ENCODE measurements at places on chromosomes 16 and 17.
A peak's percentile ranks its signal among the peaks of the same experiment; 100 is the strongest.

GRCh38 chr16:10196999-10197398, 14.8 kb upstream of the GRIN2A start:
- DNase-seq: no peak

DNA sequence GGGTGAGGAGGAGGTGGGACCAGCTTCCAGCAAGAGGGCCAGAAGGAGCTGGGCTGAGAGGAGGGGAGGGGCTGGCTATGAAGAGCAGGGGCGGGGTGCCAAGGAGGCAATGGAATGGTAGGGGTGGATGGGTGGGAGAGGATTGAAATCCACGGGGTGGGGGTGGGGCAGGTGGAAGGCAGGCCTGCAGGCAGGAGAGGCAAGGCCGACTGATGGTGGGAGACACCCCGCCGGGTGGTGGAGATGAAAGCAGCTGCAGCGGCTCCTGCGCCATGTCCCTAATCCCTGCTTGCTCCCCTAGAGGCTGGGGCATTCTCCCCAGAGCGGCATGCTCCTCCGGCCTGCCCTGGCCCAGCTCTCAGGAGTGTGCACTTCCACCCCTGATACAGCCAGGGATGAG, 27.8 kb upstream of the TAC4 start:
- no peak for DNase-seq

GRCh38 chr17:81806461-81807209, 2.7 kb downstream of the GCGR start:
- no peak for DNase-seq

DNA sequence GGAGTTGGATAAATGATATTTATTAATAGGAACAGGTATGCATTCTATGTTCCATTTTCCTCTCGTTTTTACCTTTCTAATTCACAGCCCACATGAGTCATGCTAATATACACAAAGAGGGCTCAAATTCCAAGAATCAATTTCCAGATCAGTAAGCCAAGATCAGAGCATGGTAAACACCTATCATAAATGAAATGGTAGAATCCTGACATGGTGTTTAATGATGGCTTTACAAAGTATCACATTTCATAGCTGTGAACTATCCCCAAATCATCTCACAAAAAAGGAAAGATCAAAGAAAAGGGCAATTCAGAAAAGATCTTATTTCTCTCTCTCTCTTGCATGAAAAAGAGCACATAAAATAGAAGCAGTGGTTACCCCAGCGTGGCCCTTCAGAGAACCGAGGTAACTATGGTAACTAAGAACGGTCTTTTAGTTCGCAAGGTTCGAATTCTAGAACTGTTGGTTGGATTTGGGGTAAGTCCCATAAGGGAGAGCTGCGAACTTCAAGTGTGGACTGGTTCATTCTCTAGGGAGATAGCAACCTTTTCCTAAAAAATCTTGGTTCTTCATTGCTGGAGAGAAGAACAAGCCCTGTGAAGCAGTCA, 73.0 kb downstream of the MARCHF10 start:
- no peak for DNase-seq

- DNase-seq: no peak
Measured at GRCh38 chr17:4490109-4490591, 8.5 kb upstream of the SPNS2 start.

DNA sequence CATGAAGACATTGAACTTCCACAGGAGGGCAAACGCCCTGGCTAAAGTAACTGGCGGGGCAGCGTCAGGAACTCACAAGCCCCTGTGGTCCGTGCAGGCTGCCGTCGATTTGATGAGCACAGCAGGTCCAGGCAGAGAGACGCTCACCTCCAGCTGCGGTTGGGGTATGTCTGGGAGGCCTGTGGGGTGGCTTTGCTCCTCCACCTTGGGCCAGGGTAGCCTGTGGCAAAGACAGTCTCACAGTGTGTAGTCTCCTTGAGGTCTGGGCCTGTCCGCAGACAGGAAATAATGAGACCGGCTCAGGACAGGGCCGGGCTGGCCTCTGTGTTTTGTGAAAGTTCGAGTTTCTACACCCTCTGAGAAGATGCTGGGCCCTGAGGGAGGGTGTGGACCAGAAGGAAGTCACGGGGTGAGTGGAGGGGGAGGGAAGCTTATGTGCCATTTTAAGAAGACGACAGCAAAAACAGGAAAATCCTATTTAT, 103.3 kb downstream of the METRNL start:
- no peak for DNase-seq

DNA sequence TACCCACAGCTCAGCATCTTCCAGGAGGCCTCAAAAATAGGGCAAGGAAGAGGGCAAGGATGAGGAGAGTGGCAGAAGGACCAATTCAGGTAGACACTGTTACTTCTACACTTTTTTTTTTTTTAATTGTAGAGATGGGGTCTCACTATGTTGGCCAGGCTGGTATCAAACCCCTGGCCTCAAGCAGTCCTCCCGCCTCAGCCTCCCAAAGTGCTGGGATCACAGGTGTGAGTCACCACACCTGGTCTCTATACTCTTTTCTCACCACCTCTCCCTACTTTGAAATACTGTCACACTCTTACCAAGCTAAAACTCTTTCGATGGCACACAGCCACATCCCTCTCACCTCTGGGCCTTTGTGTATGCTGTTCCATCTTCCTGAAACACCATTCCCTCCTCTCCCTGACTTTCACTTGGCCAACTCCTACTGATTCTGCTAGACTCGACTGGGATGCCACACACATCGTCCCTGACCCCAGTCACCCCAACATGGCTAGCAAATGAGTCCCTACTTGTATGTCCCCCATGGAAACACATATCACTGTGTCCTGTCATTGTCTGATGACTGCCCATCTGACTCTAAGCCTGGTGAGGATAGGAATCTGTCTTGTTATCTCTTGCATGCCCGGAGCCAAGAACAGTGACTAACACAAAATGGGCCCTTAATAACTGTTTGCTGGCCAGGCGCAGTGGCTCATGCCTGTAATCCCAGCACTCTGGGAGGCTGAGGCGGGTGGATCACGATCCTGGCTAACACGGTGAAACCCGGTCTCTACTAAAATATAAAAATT, 7.2 kb upstream of the SLC43A2 start:
- no peak for DNase-seq

DNA sequence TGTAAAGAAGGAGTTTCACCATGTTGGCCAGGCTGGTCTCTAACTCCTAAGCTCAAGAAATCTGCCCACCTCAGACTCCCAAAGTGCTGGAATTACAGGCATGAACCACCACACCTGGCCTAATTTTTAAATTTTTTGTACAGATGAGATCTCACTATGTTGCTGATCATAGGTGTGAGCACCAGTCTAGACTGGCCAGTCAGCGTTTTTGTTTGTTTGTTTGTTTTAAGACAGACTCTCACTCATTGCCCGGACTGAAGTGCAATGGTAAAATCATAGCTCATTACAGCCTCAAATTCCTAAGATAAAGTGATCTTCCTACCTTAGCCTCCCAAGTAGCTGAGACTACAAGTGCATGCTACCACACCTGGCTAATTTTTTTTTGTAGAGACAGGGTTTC, 38.0 kb upstream of the TAOK1 start:
- no peak for DNase-seq

DNA sequence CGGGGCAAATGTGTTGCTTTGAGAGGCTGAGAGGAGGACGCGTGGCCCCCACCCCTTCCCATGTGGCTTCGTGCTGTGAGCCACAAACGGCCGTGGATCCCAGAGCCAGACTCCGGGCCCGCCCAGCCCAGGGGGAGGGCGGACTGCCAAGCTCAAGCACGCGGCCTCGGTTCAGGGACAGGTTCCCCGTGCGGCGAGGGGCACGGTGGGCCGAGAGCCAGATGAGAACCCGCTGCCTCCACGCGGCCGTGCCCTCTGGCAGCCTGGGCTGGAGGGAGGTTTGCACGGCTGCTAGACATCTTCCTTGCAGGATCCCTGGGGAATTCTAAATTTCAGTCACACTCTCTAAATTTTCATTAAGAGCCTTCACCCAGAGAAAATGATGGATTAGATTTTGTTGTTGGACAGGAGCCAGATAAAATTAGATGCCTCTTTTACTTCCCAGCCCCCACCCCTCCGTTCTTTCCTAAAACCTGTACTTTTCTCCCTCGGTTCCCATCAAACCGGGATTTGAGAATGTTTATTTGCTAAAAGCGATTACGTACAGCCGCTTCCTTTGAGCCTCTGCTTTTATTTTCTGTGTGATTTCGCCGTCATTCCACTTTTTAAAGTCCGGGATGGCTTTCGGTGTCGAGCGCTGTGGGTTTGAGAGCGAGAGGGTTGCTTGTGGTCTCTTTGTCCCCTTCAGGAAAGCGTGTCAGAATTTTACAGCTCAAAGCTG, 25.0 kb upstream of the GNG13 start:
- DNase-seq: peak; percentile 14

DNA sequence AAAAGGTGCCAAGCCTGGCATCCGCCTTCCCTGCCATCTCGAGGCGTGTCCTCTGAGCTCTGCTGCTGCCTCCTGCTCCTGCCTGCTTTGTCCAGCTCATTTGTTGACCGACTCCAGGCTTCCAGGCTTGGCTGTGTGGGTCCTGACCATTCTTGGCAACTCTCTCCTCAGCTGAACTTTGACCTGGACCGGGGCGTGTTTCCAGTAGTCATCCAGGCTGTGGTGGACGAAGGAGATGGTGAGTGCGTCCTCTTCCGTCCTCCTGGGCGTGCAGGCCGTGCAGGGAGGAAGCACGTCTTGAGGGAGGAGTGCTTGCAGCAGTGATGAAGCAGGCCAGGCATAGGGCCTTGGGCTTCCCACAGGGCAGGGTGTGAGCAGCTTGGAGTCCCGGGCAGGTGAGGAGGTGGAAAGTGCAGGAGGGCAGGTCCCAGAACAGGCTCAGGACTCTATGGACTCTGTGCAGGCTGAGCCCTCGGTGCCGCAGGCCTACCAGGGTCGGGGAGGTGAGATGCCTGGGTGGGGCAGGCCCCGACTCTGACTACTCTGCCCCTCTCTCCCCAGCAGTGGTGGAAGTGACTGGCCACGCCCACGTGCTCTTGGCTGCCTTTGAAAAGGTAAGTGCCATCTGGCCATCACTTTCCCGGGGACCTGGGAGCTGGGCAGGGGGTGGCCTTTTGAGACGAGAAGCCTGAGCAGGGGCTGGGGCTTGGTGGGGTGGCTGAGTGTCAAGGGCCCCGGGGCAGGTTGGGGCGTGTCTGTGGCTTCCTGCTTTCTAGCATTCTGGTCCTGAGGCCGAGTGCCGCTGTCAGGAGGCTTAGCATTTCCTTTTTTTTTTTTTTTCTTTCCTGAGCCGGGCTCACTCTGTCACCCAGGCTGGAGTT, 28.6 kb upstream of the NUDT16L1 start:
- no peak for DNase-seq

- DNase-seq: peak; percentile 4
Measured at GRCh38 chr17:40345161-40345993, 19.2 kb downstream of the GJD3 start.

DNA sequence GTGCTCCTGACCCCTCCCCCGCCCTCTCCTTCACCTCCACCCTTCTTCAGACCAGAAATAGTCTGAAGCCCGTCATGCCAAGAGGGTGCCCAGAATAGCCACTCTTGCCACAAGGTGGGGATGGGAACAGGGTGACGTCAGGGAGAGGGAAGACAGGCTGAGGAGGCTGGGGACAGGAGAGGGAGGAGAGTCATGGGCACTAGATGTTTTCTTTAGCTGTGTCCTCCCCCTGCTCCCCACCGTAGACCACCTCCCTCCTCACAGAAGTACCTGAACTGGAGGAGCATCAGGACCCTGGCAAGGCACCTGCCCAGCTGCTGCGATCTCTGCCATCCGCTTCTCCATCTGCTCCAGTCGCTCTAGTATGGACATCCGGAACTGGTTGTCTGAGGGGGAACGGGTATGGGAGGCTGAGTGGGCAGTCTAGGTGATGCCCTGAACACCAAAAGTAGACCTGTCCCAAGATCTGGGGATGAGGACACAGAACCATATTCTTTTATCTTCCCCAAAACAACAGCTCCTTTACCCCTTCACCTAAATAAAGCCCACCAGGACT, 6.6 kb upstream of the SPAG7 start:
- DNase-seq: no peak

DNA sequence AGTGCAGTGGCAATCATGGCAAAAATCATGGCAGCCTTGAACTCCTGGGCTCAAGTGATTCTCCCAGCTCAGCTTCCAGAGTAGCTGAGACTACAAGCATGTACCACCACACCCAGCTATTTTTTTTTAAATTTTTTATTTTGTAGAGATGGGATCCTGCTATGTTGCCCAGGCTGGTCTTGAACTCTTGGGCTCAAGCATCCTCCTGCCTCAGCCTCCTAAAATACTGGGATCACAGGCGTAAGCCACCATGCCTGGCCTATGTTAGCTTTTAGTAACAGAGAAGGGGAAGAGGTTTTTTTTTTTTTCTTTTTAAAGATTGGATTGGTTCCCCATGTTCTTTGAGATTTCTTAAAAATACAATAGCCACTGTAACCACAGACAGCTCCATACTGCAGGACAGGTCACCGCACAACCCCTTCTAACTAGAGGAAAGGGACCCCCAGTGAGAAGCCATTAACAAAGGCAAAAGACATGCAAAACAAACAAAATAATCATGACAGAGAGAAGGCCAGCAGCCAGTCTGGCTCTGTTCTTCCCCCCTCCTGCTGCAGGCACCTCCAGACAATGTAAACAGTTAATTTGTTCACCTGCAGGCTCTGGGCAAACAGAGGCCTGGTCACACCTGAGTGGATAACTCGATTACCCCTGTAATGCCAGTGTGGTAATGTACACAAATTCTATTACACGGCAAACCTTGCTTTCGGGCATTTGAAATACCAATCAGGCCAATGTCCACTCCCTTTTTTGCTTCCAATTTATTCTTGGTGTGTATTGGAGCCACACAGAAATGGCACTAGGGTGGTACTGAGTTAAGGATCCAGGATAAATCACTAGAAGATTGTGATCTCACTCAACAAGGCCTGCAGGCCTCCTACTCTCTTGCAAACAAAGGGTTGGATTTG, 52.9 kb downstream of the SNX11 start:
- DNase-seq: no peak

GRCh38 chr16:75317101-75317522, 65.7 kb upstream of the BCAR1 start:
- no peak for DNase-seq

DNA sequence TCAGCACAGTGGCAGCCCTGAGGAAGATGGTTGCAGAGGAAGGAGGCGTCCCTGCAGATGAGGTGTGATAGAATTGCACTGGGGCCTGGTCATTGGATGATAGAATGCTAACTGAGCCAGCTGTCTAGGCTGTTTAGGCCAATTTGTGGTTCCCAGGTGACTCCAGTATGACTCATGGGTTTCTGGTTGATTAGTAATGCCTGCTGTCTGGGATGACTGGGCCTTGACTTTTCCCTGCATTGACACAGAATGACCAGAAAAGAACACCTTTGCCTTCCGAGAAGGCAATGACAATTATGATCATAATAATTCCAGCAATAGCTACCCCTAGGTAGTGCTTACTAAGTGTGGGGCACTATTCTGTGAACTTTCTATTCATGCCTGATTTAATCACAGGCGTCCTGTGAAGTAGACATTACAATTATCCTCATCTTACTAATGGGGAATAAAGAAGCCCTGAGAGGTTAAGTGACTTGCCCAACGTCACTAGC, 31.5 kb downstream of the USP43 start:
- DNase-seq: no peak
